ENCODE measurements at places on chromosomes 6 and 20. TPM values are rescaled to one million over a fixed set of nuclear protein-coding genes. Genes with fewer than 3 reads are reported as not detected.

Gene ZC3H12D
- 0.41 TPM for total RNA-seq

- no peak for DNase-seq
Measured at GRCh38 chr6:161701056-161701455, 427.2 kb upstream of the AGPAT4 start.

- DNase-seq, result no peak
Measured at GRCh38 chr20:5168651-5169396, 42.0 kb downstream of the CDS2 start.

GRCh38 chr6:139433631-139434419, 59.4 kb upstream of the CITED2 start:
- no peak for DNase-seq

Gene TRIM40
- not detected for total RNA-seq

DNA sequence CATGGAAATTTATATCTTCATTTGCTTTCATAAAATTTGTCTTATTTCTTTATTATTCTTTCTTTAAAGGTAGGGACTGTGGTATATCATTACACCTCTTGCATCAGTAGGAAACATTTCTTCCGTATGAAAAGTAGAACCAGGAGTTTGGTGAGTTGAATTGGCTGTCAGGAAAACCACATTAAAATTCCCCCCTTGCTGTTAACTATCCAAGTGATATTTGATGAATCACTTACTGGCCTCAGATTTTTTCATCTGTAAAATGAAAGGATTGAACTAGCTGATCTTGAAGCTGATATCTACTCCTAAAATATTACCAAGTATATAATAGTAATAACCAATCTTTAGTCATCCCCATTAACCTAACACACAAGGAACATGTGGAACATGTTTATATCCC, 460.9 kb downstream of the GJA1 start:
- DNase-seq, result no peak

GRCh38 chr6:38687549-38687948, 15.4 kb downstream of the GLO1 start:
- DNase-seq, result no peak

DNA sequence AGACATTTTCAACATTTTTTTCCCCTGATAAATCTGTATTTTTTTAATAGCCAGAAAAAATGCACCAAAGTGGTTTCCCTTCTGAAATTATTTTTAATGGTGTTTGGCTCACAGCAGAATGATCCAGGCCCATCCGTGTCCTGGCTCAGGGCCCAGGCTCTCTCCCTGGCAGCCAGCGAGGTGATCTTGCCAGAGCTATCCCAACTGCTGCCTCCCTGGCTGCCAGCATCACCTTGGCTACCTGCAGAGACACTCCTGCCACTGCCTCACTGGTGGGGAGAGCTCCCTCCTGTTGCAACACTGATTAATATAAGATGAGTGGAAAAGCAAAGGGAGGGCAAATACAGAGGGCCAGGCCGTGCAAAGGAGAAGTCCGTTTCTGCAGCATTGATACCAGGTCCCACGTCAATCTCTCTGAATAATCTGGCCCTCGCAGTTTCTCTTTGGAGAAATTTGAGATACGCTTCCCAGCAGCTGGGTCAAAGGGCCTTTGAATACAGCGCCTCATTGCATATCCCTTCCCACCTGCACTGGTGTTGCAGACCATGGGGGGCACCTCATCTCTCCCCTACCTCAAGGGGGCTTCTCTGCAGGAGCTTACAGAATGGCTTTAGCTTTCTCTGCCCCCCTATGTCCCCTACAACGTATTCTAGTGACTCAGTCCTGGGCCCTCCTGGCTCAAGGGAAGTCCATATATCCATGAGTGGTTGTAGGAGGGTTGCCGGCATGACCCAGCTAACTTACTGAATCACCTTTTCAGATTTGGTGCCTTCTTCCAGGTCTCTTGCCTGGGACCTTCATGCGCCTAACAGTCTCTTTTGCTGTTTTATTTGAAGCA, 12.8 kb upstream of the DSTN start:
- no peak for DNase-seq

- no peak for DNase-seq
Measured at GRCh38 chr6:122799916-122800686, 11.0 kb downstream of the SMPDL3A start.

Gene ECT2L
- total RNA-seq, result 0.82 TPM

Gene HLA-A
- 55.4 TPM for total RNA-seq

DNA sequence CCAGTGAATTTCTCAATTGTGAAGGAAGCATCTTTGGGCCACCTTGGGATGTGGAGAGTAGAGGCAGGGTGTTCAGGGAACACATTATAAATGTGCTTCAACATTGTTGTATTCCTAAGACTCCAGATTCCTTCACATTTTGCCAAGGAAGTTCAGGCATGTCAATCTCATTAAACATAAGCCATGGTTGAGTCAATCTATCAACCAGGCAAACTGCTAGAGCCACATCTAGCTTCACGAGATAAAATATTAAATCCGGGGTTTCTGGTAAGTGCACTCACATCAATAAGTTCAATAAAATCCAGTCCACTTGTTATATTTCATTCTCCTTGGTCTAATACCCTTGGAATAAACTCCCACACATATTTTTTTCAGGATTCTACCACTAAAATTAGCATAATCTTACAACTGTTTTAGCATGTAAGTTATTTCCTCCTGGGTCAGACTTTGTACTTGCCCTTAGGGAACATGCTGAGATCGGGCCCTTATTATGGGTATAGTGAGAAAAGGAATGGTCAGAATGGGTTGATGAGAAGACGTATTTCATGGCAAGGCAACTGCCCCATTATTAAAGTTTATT, 93.6 kb downstream of the ADTRP start:
- DNase-seq, result no peak

DNA sequence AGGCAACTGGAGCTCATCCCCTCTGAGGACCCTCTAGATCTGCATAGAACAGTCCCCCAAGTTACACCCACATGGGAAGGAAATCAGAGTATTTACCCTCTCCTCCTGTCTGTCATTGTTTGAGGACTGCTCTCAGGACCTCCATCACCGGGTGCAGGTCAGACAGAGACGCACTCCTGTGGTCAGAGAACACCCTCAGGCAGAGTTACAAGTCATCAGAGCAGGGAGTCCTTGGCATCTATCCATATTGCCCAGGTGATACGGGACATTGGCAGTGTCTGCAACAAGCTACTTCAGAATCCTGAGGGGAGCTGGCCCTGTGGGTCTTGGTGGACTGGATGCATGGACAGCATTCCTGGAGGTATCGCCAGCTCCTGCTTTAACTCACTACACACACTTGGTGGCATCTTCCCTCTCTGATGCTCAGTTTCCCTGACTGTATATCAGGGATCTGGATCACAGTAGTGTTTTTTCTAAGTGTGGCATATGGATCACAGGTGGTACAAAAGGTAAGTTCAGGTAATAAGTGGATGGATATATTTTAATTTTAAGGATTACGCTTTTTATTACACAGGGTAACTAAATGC, 15.1 kb upstream of the ISM1 start:
- no peak for DNase-seq

DNA sequence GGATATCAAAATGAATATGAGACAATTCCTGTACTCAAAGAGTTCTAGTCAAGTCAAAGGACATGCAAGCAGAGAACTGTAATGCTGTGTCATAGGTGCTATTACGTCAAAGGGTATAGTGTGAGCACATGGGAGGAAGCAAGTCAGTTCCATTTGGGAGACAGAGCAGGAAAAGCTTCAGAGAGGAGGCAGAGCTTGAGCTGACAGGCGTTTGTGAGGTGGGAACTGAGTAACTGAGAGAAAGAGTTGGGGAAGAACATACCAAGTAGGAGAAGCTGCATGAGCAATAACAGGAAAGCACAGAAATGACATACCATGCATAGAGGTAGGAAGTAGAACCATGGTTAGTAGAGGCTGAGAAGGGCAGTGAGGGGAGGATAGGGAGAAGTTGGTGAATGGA, 15.2 kb upstream of the SSR1 start:
- DNase-seq, result no peak

DNA sequence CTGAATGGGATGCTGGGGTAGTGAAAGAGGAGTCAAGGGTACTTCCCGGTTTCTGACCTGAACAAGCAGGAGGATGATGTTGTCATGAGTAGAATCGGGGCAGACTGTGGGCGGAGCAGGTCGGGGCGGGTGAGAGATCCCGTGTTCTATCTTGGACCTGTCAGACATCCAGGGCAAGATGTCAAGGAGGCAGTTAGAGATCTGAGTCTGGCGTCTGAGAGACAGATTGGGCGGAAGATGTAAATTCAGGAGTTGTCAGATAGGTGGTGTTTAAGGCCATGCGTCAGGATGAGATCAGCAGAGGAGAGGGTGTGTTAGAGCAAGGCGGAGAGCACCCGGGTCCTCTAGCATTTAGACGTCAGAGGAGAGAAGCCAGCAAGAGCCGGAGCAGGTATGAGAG, 115.5 kb downstream of the DLGAP4 start:
- DNase-seq, result no peak

- no peak for DNase-seq
Measured at GRCh38 chr20:5003626-5004025, 2.3 kb upstream of the SLC23A2 start.

DNA sequence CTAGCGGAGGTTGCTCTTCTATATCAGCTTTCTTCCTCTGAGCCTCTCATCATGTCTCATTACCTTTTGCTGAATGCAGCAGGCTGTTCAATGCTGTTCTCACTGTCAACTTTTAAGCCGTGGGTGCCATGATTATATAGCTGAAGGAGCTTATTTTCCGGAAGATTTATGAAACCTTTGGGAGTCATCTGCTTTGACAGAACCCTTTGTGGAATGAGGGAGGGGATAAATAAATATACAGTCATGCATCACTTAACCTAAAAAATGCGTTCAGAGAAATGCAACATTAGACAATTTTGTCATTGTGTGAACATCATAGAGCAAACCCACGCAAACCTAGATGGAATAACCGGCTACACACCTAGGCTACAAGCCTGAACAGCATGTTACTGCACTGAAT, 102.2 kb upstream of the AKAP12 start:
- DNase-seq, result no peak

- DNase-seq, result no peak
Measured at GRCh38 chr6:131936156-131936555, 15.0 kb downstream of the CCN2 start.

Gene BFSP1
- 0.41 TPM for total RNA-seq

GRCh38 chr6:43006251-43006650, 7.5 kb downstream of the MEA1 start:
- no peak for DNase-seq

Gene HLA-DQB1
- total RNA-seq, result 0.41 TPM

DNA sequence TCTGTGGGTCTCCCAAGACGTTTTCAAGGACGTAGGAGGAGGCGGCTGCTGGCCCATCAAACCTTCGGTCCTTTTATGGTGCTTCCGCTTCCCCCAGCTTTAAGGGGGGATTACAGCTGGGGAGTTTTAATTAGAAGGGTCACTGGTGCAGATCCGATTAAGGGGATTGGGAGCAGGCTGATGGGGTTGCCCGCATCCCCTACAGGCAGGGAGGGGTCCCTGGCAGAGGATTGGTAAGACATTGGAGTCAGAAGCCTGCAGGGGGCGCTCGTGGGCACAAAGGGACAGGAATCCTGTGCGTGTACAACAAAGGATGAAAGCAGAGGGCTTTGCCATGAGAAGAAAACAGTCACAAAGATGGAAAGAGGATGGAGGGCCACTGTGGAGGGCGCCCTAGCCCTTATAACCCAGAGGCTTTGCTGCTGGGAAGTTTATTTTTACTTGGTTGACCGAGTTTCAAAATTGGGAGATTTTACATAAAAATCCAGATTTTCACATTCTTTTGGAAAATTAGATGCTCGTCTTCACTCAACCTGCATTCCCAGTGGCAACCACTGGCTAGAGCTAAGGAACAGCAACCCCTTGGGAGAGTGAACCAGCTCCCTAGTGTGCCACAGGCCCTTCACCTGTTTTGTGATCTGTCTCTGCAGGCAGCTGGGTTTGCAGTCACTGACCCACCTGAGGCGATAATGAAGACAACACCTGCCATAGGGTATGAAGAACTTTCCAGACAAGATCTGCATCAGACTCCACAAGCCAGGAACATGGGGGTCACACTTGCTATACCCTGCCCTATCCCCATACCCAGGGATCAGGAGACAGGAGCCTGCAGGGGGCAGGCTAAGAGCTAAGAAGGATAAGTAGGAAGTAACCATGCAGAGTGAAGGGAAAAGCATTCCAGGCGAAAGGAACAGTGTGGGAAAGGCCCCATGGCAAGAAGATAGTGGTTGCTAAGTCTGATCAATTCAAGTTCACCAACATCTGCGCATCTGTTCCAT, 97.7 kb downstream of the KCNB1 start:
- DNase-seq, result no peak

Gene LY6G6C
- not detected for total RNA-seq

DNA sequence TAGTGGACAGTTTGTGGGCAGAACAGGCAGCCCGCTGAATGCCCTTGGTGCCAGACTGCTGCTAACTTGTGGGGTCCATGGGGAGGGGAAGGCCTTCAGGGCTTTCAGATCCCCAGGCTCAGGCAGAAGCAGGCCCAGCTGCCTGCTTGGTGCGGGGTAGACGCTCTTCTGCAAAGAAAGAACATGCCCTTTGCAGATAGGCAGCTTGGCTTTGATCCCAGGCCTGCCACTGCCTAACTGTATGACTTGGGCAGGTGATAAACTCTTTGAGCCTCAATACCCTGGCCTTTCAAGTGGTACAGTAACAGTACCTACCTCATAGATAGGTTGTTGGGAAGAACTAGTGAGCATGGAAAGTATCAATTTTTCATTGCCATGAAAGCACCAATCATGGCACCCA, 28.4 kb downstream of the CHMP4B start:
- no peak for DNase-seq

Gene KCNG1
- total RNA-seq, result 22.4 TPM

DNA sequence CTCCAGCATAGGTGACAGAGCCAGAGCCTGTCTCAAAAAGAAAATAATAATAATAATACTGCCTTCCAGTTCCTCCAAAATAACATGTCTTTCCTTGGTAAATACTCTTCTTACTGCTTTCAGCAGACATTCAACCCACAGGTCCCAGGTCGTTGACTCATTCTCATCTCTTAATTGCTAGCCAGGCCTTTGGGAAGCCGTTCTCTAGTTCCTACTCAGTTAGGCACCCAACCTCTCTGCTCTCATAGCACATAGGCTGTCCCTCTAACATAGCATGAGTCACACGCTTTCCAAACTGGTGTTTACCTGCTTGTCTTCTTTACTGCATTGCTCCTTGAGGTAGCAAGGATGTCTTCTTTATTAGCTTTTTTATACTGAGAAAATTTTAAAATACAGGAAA, 98.8 kb downstream of the LAMA2 start:
- no peak for DNase-seq

DNA sequence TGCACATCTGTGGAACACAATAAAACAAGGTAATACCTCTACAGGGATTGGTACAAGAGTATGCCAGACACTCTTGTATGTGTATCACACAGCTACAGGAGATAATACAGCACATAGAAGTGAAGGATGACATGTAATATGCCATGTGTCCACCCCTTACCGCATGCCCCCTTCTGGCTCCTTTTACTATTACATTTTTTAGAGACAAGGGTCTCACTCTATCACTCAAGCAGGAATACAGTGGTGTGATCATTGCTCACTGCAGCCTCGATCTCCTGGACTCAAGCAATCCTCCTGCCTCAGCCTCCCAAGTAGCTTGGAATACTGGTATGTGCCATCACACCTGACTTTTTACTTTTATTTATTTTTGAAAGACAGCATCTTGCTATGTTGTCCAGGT, 4.2 kb upstream of the NCR3 start:
- DNase-seq, result no peak

- DNase-seq, result peak; percentile 36
Measured at GRCh38 chr6:53718597-53719460, 53.3 kb upstream of the KLHL31 start.

GRCh38 chr6:50791900-50792508, 26.7 kb upstream of the TFAP2B start:
- peak; percentile 35 for DNase-seq

Gene IBTK
- total RNA-seq, result 93.3 TPM

Gene PLEKHG1
- 9.0 TPM for total RNA-seq

Gene SDC4
- total RNA-seq, result 0.82 TPM

Gene SLC24A3
- total RNA-seq, result 13.5 TPM

All from frontal cortex (tissue), 4 donors.